Activated CD4-positive, alpha-beta T cell treated with anti-CD3 and anti-CD28 coated beads, Interleukin-2, amount 50 U/mL, for 4 hours (primary cell): ENCODE measurements at places on chromosomes 6 and 20.

GRCh38 chr6:34508425-34508824, 42.5 kb downstream of the PACSIN1 start:
- DNase-seq, result no peak

DNA sequence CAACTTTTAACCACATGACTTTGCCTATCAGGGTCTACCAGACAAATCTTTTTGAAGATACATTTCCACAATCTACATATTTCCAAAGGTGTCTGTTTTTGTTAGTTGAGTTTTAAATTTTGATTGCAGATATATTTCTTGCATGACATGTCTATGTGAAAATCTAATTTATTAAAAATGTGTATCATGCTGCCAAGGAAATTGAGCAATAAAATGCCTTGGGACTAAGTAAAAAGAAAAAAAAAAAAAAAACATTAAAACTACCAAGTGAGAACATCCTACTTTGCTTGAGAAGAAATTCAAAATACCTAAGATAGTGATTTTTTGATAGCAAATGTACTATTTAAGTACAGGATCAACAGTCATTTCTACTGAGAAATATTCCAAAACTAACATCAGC, 17.7 kb downstream of the SLC17A5 start:
- no peak for DNase-seq

DNA sequence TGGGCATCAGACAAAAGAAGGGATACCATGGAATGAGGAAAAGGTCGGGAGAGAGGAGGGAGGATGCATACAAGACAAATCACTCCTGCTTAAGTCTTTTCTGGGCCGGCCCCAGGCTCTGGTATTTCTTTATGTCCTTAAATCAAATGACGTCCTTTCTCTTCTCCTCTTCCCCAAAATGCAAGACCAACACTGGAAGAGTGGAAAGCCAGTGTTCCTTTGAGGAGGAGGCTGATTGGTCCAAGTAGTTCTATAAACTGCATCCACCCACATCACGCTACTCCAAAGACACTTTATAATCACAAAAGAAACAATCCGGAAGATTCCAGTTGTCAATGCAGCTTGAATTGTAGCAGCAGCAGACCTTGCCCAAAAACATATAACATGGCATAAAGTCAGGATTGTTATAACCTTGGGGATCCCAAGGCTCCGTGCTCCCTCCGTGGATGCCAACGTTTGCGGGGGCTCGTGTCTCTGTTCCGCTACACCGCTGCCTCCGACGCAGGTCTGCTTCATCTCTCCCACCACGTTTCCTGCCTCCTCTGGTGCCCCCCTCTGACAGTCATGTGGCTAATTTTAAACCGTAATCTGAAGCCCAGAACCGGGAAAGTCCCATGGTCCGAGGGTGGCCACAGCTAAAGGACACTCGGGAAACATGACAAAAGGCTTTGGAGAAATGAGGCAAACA, 47.1 kb downstream of the MCUR1 start:
- peak; percentile 20 for DNase-seq

GRCh38 chr20:21340991-21341697, 38.0 kb downstream of the XRN2 start:
- no peak for DNase-seq

GRCh38 chr6:82227770-82228169, 19.8 kb downstream of the IBTK start:
- DNase-seq, result no peak

GRCh38 chr20:17499041-17499440, 32.1 kb downstream of the BFSP1 start:
- no peak for DNase-seq
